NCI-H748 treated with DMSO at 0.1 percent for 48 hours (cell line): ENCODE measurements at places on chromosomes 16 and 17.

- no peak for DNase-seq
Measured at GRCh38 chr16:21083729-21084268, 66.8 kb downstream of the DNAH3 start.

DNA sequence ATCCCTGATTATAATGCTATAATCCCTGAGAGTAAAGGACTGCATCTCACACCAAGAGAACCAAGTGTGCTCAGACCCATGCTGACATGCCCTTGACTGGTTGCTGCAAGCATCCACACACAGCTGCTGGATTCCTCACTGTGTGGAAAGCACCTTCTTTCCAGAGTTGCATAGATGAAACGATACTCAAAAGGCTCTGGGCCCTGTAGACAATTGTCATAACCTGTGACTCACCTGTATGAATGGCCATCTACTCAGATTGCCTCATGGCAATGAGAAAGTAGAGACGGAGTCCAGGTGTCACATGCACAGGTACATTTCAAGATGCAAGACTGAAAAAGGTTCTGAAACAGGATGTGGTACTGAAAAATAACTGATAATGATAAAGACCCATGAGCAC, 58.1 kb downstream of the MPHOSPH6 start:
- DNase-seq = no peak

- no peak for DNase-seq
Measured at GRCh38 chr17:10022416-10022815, 117.3 kb upstream of the RCVRN start.

DNA sequence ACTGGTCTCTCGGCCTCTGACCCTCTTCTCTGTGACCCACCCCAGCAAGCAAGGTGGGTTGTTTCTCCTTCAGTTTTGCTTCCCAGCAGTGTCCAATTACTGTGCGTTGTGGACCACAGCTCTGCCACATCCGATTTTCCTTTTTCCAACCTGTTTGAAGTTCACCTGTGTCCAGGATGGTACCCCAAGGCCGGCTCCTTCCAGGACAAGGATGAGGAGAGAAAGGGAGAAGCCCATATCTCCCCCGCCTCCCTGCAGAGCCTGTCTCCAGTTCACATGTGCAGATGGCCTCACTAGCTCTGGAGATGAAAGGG, 13.5 kb downstream of the NMRAL1 start:
- no peak for DNase-seq

DNA sequence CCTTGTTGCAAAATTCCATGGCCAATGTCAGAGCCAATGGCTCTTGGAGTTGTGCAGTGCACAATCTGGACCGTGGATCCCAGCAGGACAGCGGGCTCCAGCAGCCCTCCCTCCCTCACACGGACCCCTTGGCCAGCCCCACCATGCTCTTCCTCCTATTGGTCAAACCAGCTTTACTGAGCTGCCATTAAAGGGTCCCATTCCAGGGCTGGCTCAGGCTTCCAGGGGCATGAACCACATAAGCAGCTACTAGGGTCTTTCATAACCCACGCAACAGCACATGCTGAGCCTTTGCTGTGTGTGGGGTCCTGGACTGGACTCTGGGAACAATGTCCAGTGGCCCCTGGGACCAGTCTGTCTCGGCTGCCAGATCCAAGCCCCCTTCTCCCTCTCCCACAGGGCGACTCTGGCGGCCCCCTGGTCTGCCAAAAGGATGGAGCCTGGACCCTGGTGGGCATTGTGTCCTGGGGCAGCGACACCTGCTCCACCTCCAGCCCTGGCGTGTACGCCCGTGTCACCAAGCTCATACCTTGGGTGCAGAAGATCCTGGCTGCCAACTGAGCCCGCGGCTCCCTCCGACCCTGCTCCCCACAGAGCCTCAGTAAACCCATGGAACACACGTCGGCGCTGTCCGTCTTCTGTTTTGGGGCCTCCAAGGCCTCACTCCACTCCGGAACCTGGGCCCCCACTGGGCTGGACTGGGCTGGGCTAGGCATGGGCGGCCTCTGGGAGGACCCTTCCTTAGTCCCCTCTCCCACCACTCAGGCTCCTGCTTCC, 5.7 kb downstream of the CTRB1 start:
- DNase-seq = no peak

- no peak for DNase-seq
Measured at GRCh38 chr16:70715055-70715858, 29.4 kb upstream of the MTSS2 start.

- no peak for DNase-seq
Measured at GRCh38 chr16:22641131-22641628, 130.5 kb downstream of the NPIPB5 start.

GRCh38 chr17:80705988-80706387, 161.3 kb downstream of the RPTOR start:
- no peak for DNase-seq

GRCh38 chr17:71441098-71441497, 679.7 kb upstream of the SOX9 start:
- DNase-seq = no peak

GRCh38 chr16:57637424-57637823, 9.0 kb downstream of the ADGRG1 start:
- DNase-seq = no peak

DNA sequence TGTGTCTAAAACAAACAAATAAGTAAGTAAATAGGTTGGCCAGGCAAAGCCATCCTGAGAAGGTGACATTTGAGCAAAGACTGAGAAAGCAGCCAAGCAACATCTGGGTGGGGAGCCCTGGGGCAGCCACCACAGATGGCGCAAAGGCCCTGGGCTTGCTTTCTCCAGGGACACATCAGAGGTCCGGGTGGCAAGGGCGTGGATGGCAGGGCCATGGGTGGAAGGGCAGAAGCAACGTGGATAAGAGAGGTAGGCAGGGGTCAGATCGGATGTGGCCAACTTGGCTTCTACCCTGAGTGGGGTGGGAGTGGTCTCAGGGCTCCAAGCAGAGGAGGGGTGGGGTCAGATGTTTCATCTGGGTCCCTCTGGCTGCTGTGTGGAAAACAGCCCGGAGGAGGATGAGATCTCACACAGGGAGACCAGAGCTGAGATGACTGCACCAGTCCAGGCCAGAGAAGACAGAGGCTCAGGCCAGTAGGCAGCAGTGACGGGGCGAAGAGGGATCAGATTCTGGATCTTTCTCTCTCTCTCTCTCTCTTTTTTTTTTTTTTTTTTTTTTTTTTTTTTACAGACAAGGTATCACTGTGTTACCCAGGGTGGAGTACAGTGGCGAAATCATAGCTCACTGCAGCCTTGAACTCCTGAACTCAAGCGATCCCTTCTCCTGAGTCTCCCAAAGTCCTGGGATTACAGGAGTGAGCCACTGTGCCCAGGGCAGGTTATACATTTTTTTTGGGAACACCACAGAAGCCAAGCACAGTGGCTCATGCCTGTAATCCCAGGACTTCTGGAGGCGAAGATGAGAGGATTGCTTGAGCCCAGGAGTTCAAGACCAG, 6.1 kb upstream of the SPN start:
- no peak for DNase-seq

GRCh38 chr17:5706577-5707210, 122.4 kb upstream of the NLRP1 start:
- peak; percentile 66 for DNase-seq

DNA sequence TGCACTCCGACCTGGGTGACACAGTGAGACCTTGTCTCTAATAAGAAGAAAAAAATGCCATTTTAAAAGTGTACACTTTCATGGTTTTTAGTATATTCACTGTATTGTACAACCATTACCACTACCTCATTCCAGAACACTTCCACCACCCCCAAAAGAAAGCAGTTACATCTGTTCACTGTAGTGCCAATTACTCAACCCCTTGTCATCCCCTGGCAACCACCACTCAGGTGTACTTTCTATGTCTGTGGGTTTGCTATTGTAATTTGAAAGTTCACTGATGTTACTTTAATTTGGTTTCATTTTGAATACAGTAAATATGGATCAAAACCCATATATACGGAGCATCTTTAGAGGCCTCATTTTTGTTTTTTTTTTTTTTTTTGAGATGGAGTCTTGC, 6.1 kb downstream of the ZG16 start:
- DNase-seq = no peak

GRCh38 chr17:5241861-5242671, 7.4 kb upstream of the SCIMP start:
- DNase-seq = no peak

DNA sequence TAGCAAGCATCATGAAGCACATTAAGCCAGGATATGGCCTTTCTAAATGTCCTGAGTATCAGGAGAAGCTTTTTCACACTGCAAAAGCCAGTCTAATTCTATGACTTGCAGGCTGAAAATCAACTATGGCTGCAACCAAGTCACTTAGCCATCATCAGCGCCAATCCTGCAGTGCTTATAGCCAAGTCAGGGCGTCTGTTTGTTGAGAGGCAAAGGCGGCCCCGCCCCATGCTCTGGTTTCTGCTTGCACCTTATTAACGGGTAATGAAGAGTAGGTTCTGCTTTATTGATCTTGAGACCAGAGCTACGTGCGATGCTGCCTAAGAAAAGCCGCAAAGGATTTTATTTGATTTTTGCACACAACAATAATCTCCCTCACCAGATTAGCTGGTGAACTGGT, 88.4 kb downstream of the CDH13 start:
- DNase-seq = no peak

DNA sequence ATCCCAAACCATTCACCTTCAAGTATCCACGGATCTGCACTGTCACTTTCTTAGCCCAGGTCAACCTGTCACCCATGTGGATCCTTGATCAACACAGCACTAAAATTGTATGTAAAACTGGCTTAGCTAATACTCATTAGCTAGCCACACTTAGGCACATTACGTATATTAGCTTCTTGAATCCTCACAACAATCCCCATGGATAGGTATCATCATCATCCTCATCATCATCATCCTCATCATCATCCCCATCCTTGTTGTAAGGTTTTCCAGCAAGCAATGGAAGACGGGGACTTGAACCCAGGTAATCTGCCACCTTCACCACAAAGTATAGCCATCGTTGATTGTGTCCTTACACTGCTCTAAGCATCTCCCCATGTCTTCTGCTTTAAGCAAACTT, 184.3 kb downstream of the XYLT1 start:
- no peak for DNase-seq

DNA sequence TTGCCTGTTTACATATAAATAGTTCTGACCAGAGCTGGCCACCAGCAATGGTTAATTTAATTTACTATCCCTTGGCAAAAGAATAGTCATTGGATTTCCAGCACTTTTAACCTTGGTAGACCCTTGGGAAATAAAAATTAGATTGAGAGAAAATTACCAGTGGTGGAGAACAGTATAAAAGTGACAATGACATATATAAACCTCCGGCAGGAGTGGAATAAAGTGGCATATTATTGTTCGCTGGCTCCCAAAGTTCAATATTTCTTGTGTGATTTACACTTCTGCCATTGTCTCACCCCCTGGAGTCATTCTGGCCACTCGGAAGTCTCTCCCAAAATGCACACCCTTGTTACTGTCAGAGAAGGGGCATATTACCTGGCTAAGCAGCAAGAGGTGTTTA, 347.7 kb downstream of the NPIPA8 start:
- no peak for DNase-seq

DNA sequence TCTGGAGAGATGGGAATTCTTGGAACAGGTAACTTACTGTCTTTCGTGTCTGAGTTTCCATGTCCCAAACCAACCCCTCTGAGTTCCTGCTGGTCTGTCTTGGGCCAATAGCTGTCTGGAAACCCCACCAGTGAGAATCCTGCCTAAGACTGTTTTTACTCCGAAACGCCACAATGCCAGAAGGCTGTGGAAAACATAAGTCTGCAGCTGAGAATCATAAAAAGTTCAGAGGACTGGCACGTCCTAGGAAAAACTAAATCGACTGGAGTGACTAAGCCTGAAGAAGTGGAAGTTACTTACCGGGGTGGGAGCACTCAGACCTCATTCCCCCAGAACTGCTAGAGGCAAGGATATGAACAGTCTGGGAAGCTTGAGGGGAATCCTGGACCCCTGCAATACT, 13.3 kb downstream of the LRRC75A start:
- no peak for DNase-seq

DNA sequence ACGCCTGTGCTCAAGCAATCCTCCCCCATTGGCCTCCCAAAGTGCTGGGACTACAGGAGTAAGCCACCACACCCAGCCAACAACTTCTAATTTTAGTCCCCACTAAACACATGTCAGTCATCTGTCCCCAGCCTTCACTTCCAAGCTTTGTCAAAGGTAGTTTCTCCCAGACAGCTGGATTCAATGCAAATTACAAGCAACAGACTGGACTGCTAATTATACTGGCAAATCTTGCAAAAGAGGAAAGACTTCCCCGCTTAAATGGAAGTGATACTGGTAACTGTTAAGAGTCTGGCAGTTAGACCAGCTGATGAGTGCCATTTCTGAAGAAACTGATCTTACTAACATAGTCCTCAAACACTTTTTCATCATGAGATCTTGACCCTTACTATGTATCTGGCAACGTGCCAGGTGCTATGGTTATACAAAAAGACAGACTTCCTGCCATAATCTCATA, 8.2 kb upstream of the GGA2 start:
- DNase-seq = no peak

DNA sequence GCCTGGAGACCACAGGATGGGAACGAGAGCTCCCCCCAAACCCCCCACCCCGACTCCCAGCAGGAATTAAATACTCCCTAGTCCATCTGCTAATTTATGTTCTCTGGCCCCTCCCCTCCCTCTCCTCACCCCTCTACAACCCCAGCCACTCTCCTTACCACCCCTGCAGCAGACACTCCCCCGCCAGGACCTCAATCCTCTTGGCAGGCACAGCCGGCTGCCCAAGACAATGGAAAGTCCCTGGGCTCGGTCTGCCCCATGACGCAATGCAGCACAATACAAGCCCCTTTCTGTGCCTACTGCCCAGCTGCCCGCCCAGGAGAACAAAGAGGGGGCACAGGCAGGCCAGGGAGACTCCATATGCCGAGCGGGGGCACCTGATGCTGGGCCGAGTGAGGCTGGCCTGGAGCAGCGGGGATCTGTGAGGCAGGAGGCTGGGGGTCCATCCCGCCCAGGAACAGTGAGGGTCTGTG, 30.3 kb upstream of the CDC42EP4 start:
- no peak for DNase-seq

- no peak for DNase-seq
Measured at GRCh38 chr16:27195076-27195741, 8.1 kb upstream of the KDM8 start.

DNA sequence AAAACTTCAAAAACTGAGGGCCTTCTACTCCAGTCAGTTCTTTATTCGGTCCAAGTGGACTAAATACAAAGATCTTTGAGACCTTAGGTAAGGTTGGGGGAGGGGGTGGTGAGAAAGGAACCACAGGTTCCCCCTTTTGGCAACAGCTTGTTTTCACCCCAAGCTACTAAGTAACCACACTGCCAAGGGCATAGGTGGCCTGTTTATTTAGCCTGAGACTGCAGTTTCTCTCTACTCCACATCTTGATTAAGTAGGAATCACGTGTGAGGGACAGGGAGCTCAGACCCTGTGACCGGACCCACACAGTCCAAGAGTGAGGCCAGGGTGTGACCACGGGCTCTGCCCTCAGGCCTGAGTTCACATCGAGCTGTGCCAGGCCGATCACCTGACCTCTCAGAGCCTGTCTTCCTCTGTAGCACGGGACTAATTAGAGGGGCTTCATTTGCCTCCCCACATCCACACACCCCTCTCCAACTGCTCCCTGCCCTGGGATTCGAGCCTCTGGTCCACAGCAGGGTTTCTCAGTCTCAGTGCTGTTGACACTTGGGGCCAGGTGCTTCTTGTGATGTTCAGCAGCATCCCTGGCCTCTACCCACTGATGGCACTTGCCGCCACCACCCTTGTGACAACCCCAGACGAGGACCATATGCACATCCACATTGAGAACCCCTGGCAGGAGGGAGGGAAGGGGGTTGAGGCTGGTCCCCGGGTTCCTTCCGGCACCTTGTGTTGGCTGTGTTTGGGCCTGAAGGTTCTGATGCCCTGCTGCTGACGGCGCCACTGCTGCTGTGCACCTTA, 17.8 kb downstream of the ST6GALNAC2 start:
- no peak for DNase-seq

GRCh38 chr17:20103454-20104446, 94.6 kb downstream of the SPECC1 start:
- no peak for DNase-seq
